ENCODE measurements at places on chromosomes 5 and 9. TPM values are rescaled to one million over a fixed set of nuclear protein-coding genes. Genes with fewer than 3 reads are reported as not detected.

Gene PRRX2
- total RNA-seq = 1.8 TPM

Gene GABRG2
- not detected for total RNA-seq

Gene SAPCD2
- 2.3 TPM for total RNA-seq

Gene PCDHGA12
- total RNA-seq = 4.0 TPM

Gene IFNB1
- not detected for total RNA-seq

Gene FOXD4L3
- total RNA-seq = not detected
